Natural killer cell treated with Interleukin-12 subunit alpha and Interleukin-12 subunit beta and Interleukin-15 and Interleukin-18, amount 100 ng/mL, for 72 hours (primary cell): ENCODE measurements at places on chromosomes 3 and 15. TPM values are rescaled to one million over a fixed set of nuclear protein-coding genes. Genes with fewer than 3 reads are reported as not detected.

- H3K4me3 ChIP-seq, result no peak overlapping the region
- H3K36me3 ChIP-seq, result peaks cover 25% of the 10 kb centered on the region
Measured at GRCh38 chr3:197151580-197151979, 122.0 kb upstream of the MELTF start.

DNA sequence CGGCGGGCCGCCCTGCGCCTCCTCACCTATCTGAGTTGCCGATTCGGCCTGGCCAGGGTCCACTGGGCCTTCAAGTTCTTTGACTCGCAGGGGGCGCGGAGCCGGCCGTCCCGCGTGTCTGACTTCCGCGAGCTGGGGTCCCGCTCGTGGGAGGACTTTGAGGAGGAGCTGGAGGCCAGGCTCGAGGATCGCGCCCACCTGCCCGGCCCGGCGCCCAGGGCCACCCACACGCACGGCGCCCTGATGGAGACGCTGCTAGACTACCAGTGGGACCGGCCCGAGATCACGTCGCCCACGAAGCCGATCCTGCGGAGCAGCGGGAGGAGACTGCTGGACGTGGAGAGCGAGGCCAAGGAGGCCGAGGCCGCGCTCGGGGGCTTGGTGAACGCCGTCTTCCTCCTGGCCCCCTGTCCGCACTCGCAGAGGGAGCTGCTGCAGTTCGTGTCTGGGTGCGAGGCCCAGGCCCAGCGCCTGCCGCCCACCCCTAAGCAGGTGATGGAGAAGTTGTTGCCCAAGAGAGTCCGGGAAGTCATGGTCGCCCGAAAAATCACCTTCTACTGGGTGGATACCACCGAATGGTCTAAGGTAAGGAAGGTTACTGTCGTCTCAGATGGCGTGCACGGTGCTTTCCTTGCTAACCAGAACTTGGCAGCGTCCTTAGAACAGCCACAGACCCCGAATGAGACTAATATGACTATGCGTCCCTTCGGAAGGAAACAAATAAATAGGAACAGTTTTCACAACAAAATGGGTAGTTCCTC lies 567 bp downstream of the TICRR start:
- H3K4me1 ChIP-seq, result peaks cover 15% of the 10 kb centered on the region
- H3K4me3 ChIP-seq, result peak overlapping the region; percentile 93
- peak overlapping the region; percentile 51 for H3K27ac ChIP-seq
- H3K36me3 ChIP-seq, result peaks cover 5% of the 10 kb centered on the region

GRCh38 chr15:55235546-55236036 lies 38.9 kb upstream of the RSL24D1 start:
- peaks cover 22% of the 10 kb centered on the region for H3K36me3 ChIP-seq
- no peak overlapping the region for H3K4me3 ChIP-seq
- H3K27ac ChIP-seq, result no peak overlapping the region
- H3K4me1 ChIP-seq, result peaks cover 52% of the 10 kb centered on the region

EOMES gene
- total RNA-seq, result 270 TPM

DNA sequence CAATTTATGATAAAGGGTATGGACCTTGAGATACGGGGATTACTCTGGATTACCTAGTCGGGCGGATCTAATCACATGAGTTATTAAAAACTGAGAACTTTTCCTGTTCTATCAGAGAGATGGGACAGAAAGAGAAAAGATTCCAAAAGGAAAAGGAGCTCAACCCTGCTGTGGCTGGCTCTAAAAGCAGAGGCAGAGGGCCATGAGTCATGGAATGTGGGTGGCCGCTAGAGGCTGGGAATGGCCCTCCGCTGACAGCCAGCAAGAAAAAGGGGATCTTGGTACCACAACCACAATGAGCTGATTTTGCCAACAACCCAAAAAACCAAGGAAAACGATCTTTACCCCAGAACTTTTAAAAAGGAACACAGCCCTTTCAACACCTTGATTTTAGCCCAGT lies 210.0 kb downstream of the MAGI1 start:
- H3K36me3 ChIP-seq, result no peaks in the 10 kb centered on the region
- DNase-seq, result no peak
- H3K4me1 ChIP-seq, result no peaks in the 10 kb centered on the region
- H3K27me3 ChIP-seq, result no peaks in the 10 kb centered on the region

- H3K4me3 ChIP-seq, result no peak overlapping the region
- H3K4me1 ChIP-seq, result no peaks in the 10 kb centered on the region
- H3K27me3 ChIP-seq, result peaks cover 31% of the 10 kb centered on the region
- H3K27ac ChIP-seq, result no peak overlapping the region
- no peak for DNase-seq
Measured at GRCh38 chr3:186001842-186002241, 64.0 kb upstream of the TRA2B start.

NME9 gene
- total RNA-seq, result not detected

- H3K36me3 ChIP-seq, result no peaks in the 10 kb centered on the region
- no peak for DNase-seq
- no peaks in the 10 kb centered on the region for H3K27me3 ChIP-seq
- H3K4me3 ChIP-seq, result no peak overlapping the region
- no peak overlapping the region for H3K27ac ChIP-seq
Measured at GRCh38 chr3:147298511-147298982, 107.8 kb downstream of the ZIC4 start.

DNA sequence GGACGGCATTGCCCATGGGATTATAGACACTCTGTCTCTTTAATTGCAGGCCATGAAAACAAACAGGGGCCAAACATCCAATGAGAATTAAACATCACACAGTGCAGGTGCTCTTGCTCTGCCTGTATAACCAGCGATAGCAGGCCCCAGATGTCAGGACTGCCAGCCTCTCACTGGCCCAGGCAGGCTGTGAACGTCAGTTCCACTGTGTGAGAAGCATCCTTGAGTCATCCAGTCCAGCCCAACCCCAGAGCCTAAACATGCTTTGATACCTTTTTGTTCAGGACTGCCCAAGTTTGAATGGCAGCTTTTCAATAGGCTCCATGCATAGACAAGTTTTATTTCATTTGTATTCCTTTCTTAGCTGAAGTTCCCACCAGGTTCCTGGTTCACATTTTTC lies 189.8 kb downstream of the SLCO3A1 start:
- no peak overlapping the region for H3K27ac ChIP-seq
- no peaks in the 10 kb centered on the region for H3K36me3 ChIP-seq
- H3K4me1 ChIP-seq, result peaks cover 50% of the 10 kb centered on the region
- no peak overlapping the region for H3K4me3 ChIP-seq
- DNase-seq, result no peak

DNA sequence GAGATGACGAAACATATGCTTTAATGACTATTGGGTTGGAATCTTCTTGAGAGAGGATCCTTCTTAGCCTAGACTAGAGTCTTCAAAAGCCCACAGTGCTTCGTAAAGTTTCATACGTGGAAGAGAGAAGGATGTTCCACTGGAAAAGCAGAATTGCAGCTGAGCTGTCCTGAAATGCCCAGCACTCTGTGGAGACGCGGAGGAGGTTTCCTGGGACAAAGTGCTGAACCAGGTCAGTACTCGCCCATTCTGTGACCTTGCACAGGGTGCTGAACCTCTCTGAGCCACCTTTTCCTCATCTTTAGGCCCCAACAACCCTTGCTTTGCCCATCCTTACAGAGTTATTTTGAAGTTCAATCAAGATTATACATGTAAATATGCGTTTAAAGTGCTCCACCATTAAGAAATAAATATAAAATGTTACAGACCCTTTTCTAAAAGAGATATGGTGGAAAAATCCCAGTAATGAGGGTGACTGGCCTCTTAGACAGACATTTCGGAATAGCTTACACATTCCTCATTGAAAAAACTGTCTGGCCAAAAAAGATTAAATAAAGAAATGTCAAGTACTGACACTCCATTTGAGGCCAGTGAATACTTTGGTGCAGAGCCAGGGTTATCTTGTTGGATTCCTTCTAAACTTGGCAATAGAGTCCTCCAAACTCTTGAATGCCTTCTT lies 4.2 kb upstream of the MAGEF1 start:
- H3K27me3 ChIP-seq, result no peaks in the 10 kb centered on the region
- H3K36me3 ChIP-seq, result no peaks in the 10 kb centered on the region
- no peak overlapping the region for H3K4me3 ChIP-seq
- DNase-seq, result no peak
- H3K4me1 ChIP-seq, result peaks cover 19% of the 10 kb centered on the region
- no peak overlapping the region for H3K27ac ChIP-seq

SMAD6 gene
- total RNA-seq, result 1.1 TPM

DNA sequence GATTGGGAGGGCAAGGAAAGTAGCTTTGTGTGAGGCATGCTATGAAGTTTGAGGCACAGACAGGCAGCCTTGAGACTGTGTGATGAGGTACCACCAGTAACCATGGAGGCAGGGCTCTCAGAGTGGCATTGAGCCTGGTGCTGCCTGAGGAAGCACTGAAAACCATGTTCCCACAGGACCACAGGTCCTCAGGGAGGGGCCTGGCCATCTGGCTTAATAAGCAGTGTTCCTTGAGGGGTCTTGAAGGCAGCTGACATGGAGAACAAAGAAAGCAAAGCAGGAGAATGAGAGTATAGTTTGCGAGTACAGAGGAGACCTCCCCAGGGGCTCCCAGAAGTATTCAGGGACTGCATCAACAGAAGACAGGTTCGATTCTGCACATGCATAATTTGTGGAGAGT lies 346.6 kb downstream of the EPHB1 start:
- H3K27me3 ChIP-seq, result no peaks in the 10 kb centered on the region
- no peak overlapping the region for H3K4me3 ChIP-seq
- no peak for DNase-seq
- no peaks in the 10 kb centered on the region for H3K36me3 ChIP-seq
- H3K27ac ChIP-seq, result no peak overlapping the region

- no peak overlapping the region for H3K27ac ChIP-seq
- peaks cover 2% of the 10 kb centered on the region for H3K4me1 ChIP-seq
- DNase-seq, result no peak
- no peaks in the 10 kb centered on the region for H3K36me3 ChIP-seq
Measured at GRCh38 chr3:193971261-193971751, 164.6 kb upstream of the HES1 start.

- no peak overlapping the region for H3K4me3 ChIP-seq
- DNase-seq, result no peak
- no peak overlapping the region for H3K27ac ChIP-seq
- H3K36me3 ChIP-seq, result no peaks in the 10 kb centered on the region
Measured at GRCh38 chr15:61038910-61039309, 190.2 kb downstream of the RORA start.

DNA sequence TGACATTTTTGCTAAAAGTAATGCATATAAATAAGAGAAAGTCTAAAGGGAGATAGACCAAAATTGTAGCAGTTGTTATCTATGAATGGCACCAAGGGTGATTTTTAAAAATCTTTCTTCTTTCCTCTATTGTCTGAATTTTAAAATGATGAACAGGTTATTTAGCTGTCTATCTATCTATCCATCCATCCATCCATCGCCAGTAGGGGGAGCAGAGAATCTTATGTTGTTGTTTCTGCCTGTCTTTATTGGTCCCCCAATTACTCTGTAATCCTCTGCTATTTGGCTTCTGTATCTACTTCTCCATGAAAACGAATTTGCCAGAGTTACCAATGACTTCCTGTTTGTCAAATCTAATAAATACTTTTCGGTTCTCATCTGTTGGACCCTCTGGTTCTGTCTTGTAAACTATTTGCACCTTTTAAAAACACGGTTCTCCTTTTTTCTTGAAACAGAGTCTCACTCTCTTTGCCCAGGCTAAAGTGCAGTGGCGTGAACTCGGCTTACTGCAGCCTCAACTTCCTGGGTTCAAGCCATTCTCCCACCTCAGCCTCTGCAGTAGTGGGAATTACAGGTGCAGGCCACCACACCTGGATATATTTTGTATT lies 86.0 kb downstream of the ECT2 start:
- no peaks in the 10 kb centered on the region for H3K4me1 ChIP-seq
- peaks cover 19% of the 10 kb centered on the region for H3K27me3 ChIP-seq
- DNase-seq, result no peak
- H3K4me3 ChIP-seq, result no peak overlapping the region

- H3K4me1 ChIP-seq, result no peaks in the 10 kb centered on the region
- H3K27me3 ChIP-seq, result no peaks in the 10 kb centered on the region
Measured at GRCh38 chr3:192831111-192831644, 86.5 kb downstream of the MB21D2 start.

DNA sequence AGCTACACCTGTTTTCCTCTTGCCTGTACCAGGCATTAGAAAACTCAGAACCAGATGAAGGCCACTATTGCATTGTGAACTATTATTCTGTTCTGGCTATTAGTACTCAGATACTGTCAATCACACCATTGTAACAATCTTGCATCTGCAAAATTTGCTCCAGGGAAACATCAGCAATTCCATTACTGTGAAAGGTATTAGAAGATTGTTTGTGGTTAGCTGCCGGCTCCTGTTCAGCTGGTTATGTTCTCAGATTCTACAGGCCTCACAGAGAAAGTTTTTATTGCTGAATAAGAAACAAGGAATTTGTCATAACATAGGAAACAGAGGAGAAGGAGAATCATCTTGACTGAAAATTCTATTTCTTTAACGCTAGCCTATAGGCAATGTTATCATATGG lies 179.9 kb downstream of the PLOD2 start:
- no peaks in the 10 kb centered on the region for H3K27me3 ChIP-seq
- no peaks in the 10 kb centered on the region for H3K4me1 ChIP-seq
- H3K4me3 ChIP-seq, result no peak overlapping the region
- H3K27ac ChIP-seq, result no peak overlapping the region

CPB1 gene
- total RNA-seq, result not detected

- H3K27ac ChIP-seq, result no peak overlapping the region
- H3K4me1 ChIP-seq, result no peaks in the 10 kb centered on the region
- no peak for DNase-seq
Measured at GRCh38 chr3:70684701-70685100, 372.3 kb upstream of the MDFIC2 start.

FRMD4B gene
- 38.3 TPM for total RNA-seq

TMEM45A gene
- total RNA-seq, result 1.1 TPM

GRCh38 chr3:123586131-123586530 lies 1.3 kb upstream of the HACD2 start:
- no peak for DNase-seq
- no peak overlapping the region for H3K4me3 ChIP-seq
- peaks cover 8% of the 10 kb centered on the region for H3K36me3 ChIP-seq
- H3K4me1 ChIP-seq, result peaks cover 7% of the 10 kb centered on the region
- H3K27me3 ChIP-seq, result no peaks in the 10 kb centered on the region

- H3K4me1 ChIP-seq, result no peaks in the 10 kb centered on the region
- no peaks in the 10 kb centered on the region for H3K36me3 ChIP-seq
- DNase-seq, result no peak
- H3K4me3 ChIP-seq, result no peak overlapping the region
Measured at GRCh38 chr15:77772641-77773402, 140.1 kb upstream of the LINGO1 start.

DNA sequence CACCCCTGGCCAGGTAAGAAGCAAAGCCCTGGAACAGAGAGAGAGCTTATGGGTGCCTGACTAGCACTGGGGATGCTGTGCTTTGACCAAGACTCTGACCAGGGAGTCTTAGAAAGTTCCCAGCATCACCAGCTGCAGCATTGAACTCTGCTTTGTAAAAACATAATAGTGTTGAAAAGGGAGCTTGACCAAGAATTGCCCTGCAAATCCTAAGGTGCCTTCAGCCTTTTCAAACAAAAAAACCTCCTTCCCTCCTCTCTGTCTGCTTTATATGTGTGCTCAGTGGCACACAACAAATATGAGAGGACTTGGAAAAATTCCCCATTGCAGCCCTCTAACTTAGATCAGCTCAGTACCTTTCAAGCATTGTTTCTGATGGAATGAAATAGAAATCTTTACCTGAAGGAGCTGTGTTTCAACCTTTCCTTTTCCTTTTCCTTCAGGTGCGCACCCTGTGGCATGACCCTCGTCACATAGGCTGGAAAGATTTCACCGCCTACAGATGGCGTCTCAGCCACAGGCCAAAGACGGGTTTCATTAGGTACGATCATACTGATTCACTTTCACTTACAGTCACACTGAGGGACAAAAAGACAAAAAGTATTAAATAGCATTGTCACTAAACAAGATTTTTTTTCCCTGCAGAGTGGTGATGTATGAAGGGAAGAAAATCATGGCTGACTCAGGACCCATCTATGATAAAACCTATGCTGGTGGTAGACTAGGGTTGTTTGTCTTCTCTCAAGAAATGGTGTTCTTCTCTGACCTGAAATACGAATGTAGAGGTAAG lies 13.0 kb downstream of the THBS1 start:
- DNase-seq, result no peak
- H3K27ac ChIP-seq, result peak overlapping the region; percentile 10
- H3K4me1 ChIP-seq, result peaks cover 8% of the 10 kb centered on the region
- H3K36me3 ChIP-seq, result peaks cover 6% of the 10 kb centered on the region
- H3K27me3 ChIP-seq, result no peaks in the 10 kb centered on the region
